ENCODE measurements at places on chromosomes 4 and X.

DNA sequence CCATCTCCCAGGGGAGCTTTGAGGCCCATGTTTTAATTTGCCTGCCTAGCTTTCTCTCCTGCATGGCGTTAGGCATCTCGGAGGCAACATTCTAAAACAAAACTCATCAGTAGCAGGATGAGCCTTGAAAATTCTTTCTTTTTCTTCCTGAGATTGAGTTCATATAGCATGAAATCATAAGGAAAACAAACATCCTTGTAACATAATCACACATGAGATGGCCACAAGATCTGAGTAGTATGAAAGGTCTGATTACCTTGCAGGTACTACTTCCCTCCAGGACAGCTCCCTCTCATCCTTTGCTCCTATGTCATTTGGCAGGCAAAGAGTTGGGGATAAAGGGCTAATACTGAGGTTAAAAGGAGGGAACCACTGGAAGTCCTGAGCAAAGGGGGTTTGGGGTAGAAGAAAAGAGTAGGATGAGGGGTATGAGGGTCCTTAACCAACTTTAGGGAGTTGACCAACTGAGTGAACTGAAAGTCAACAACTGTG lies 37.5 kb upstream of the CXCL8 start:
- DNase-seq = no peak

- no peak for DNase-seq
Observed at GRCh38 chrX:16089086-16089485, 34.3 kb upstream of the GRPR start.

- peak; percentile 42 for DNase-seq
Observed at GRCh38 chr4:7892212-7893019, 47.2 kb downstream of the AFAP1 start.

DNA sequence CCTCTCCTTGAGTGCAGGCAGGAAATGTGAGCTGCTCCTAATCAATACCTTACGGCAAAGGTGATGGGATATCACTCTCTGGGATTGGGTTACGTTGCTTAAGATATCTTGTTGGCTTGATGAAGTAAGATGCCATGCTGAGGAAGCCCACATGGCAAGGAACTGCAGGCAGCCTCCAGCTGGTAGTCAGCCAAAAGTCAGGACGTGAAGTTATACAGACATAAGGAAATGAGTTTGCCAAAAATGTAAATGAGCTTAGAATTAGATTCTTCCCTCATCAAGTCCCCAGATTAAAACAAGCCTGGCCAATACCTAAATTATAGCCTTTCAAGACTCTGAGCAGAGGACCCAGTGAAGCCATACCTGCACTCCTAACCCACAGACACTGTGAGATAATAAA lies 155.0 kb downstream of the QDPR start:
- DNase-seq = no peak

DNA sequence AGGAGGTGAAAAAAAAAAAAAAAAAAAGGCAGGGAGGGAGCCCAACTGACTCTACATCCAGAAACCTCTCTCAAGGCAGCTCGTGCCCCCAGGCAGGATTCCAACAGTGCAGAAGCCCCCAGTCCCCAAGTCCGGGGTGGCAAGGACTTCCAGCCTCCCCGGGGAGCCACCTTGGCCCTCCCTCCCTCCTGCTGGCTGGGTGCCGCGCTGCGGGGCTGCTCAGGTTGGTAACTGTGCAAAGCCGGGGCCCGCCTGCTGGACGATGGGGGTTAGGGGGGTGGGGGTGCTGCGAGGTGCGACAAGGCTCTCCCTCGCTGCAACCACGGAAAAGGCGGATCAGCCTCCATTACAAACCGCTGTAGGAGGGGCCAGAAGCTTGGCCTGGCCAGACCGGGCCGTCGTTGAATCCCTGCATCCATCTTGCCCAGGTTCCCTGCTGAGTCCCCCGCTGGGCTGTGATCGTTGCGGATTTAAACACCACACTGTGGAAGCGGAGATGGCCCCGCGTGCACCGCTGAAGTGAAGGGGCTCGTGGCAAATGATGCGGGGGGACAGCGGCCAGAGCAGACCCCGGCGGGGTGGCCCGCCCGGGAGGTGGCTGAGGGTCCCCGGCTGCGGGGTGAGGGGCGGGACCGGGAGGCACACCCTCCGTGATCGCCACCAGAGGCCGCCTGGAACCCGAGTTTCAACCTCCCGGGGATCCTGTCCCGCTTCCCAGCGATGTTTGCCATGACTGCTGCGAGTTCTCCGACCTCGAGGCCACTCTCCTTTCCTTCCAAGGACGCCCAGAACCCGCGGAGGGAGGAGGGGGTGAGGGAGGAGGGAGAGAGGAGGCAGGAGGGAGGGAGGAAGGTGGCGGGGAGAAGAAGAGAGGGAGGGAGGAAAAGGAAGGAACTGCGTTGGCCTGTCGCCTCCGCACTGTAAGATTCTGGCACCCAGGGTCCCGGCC lies 58.0 kb upstream of the DDX3X start:
- peak; percentile 52 for DNase-seq

- DNase-seq = no peak
Observed at GRCh38 chr4:7546809-7547367, 112.2 kb upstream of the PSAPL1 start.

DNA sequence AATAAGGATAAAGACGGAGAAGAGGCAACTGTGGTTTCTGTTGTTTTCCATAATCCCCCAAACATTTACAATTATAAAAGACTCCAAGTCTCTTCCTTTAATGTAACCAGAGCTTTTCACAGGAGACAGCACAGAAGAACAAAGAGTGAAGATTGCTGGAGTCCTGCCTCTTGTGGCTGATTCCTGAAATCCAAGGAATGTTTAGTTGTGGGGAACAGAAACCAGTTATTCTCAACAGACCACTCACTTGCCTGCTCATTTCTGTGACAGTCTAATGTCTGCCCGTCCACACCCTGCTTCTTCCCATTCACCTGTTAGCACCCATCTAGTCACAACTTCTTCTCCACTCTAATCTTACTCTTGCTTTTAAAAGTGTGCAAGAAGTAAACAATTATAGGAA lies 12.1 kb downstream of the TEX13B start:
- DNase-seq = no peak

GRCh38 chr4:147370473-147370872 lies 110.4 kb upstream of the EDNRA start:
- DNase-seq = no peak
